ENCODE measurements at places on chromosomes 5 and 9. TPM values are rescaled to one million over a fixed set of nuclear protein-coding genes. Genes with fewer than 3 reads are reported as not detected.

DNA sequence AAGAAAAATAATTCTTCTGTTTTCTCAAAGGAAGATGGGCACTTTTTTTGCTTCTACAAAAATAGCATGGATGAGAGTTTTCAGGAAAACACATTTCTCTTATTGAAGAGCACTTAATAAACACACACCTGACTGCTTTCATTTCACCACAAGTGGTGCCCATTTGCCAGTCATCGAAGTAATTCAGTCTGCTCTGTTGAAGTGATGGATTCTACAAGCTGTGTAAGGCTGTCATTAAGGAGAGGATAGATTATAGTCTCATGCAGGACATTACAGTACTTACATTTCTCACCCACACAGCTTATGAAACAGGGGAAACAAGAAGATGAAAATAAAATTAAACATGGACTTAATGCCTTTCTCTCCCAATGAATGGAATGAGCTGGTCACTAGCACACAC is 165.2 kb downstream of the NR2F1-AS1 start:
- no peak for DNase-seq

DNA sequence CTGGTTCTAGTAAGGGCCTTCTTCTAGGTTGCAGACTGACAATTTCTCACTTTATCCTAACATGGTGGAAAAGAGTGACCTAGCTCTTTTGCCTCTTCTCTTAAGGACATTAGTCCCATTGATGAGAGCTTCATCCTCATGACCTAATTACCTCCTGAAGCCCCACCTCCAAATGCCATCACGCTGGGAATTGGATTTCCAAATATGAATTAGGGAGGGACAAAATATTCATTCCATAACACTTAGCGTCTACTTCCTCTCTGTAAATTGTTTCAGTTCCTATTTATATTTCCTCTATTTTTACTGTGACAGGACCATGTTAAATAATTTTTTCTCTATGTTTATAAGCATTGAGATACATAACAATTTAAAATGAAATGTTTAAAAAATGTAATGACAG is 408.8 kb downstream of the CDH10 start:
- DNase-seq = no peak

The LCNL1 gene
- total RNA-seq = 0.24 TPM

- no peak for DNase-seq
Observed at GRCh38 chr5:53322257-53322656, 158.2 kb upstream of the FST start.

GRCh38 chr5:107476783-107477182 is 194.0 kb downstream of the EFNA5 start:
- no peak for DNase-seq

GRCh38 chr5:181170237-181170825 is 22.9 kb downstream of the OR2V2 start:
- no peak for DNase-seq

The CAMK2A gene
- 18.2 TPM for total RNA-seq

DNA sequence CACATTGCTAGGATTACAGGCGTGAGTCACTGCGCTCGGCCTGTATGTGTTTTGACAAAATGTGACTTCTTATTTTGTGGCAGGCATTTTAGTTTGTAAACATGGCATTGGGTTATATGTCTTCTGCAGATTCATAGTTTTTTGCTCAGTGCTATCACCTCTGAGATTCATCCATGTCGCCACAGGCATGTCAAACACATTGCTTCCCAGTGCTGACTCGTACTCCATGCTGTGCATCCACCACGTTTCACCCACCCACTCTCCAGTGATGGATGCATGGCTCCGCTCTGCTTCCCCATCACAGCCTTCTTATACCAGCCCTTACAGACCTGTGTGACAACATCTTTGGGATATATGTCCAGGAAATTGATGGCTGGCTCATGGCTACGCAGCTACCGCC is 158.8 kb downstream of the GAS1 start:
- DNase-seq = no peak

DNA sequence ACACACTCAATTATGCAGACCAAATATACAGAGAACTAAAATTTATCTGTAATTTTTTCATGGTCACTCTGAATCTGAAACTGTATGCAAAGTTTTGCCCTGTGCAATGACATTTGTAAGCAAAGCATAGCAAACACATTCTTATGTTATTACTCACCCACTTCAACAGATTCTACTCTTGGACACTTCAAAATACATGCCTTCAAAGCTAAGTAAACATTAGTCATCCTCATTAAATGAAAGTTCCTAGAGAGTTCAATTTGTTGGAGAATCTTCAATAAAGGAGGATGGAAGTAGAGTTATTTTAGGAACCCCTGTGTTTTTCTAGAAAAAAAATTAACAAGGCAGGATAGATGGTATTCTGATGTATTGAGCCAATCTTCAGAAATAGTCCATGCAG is 639.7 kb upstream of the C9orf72 start:
- no peak for DNase-seq

The SLU7 gene
- total RNA-seq = 55.2 TPM

GRCh38 chr5:138706655-138707480 is 46.4 kb upstream of the CTNNA1 start:
- peak; percentile 82 for DNase-seq

DNA sequence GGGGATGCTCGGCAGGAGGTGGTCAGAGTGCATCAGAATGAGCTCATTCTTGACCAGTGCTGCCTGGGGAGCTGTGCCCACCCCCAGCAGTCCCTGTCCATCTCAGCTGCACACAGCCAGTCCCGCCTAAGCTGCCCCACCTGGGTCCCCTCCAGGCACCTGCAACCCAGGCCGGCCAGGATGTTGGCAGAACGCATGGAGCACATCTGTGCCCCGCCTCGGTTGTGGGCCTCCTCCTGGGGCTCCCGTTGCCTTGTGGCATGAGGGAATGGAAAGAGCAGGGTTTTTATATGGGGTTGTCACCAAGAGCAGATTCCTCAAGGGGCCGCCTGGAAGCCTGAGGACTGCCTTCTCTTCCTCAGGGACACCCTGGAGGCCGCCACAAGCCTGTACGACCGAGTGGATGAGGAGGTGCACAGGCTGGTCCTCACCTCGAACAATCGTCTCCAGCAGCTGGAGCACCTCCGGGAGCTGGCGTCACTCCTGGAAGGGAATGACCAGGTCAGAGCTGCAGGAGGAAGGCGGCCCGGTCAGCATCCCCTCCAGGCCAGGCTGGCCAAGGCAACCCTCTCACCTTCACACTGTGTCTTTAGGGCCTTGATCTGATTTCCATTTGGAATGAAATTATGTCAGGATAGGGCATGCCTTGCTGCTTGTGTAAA is 34.8 kb upstream of the LRRC14B start:
- DNase-seq = no peak

- no peak for DNase-seq
Observed at GRCh38 chr5:72749362-72749997, 67.0 kb upstream of the TNPO1 start.

- DNase-seq = no peak
Observed at GRCh38 chr9:110776221-110776620, 107.6 kb downstream of the MUSK start.

GRCh38 chr9:88766778-88767503 is 224.3 kb upstream of the S1PR3 start:
- no peak for DNase-seq

DNA sequence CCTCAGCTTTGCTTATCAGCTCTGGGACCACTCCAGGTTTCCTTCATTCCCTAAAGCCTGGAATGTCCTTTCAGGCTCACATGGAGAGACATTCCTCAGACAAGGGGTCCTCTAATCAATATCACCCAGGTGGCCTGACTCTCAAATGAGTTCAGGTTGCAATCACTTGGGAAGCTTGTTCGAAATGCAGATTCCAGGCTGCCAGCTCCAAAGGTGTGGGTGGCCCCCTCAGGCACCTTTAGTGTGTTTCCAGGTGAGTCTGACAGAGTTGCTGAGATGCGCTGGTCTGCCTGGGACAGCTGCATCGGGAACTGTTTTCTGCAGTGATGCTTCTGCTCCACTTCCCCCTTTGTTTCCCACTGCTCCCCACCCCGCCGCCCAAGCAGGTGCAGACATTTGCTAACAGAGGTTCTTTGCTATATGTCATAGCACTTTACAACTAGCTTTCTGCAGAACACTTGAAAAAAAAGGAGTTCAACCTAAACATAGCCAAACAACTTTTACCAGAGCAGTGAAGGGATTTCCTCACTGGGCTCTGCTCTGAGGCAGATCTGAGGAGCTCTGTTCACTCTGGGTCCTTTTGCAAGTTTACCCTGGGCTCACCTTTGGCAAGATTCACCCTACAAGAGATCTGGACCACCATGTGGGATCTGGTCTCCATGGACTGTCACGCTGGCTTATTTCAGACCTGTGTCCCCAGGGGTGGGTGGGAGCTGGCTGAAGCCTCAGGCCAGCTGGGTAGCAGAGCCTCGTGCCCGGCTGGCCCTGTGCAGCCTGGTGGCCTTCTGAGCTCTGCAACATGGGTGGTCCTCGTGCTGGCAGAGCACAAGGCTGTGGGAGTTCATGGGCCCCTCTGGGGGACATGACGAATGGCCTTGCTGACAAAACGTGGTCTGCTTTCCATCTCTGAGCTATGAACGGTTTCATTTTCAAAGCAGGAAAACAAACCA is 539.6 kb downstream of the CCDC171 start:
- no peak for DNase-seq

DNA sequence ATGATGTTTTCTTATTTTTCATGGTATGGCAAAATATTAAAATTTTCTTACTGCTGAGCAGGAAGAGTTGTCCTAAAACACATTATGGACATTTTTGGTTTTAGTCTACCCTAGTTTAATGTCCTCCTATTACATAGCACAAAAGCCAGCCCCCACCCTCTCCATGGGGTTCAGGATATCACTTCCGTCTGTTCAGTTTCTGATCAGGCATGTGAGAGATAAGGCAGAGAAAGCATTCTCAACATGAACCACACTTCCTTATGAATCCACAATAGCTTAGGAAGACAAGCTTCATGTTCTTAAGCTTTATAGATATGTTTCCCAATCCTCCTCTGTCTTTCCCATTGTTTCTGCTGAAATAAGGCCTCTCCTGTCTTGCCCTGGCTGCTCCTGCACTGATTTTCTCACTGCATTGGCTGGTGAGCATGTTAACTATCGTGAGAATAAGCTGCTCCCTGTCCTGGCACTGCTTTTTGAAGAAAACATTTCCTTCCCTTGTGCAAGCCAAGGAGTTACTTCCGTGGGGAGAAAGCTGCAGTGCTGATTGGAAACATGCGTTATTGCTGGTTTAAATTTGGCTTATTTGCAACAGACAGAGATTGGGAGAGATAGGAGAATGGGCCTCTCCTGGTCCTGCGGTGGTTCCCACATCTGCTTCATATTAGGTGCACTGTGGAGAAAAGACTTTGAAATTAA is 260.3 kb upstream of the RPS23 start:
- DNase-seq = no peak

The NKD2 gene
- total RNA-seq = 2.8 TPM

GRCh38 chr9:95605101-95605500 is 88.3 kb upstream of the PTCH1 start:
- DNase-seq = no peak

The NSMF gene
- total RNA-seq = 26.2 TPM

The PCDHGA7 gene
- total RNA-seq = 6.1 TPM

GRCh38 chr9:8338767-8339510 is 539.4 kb upstream of the DMAC1 start:
- no peak for DNase-seq

The SETX gene
- 33.9 TPM for total RNA-seq

- no peak for DNase-seq
Observed at GRCh38 chr5:124732428-124733328, 13.8 kb downstream of the ZNF608 start.

GRCh38 chr9:34647084-34647403 is 569 bp downstream of the GALT start:
- DNase-seq = no peak

The PCDHGB2 gene
- total RNA-seq = 5.2 TPM

DNA sequence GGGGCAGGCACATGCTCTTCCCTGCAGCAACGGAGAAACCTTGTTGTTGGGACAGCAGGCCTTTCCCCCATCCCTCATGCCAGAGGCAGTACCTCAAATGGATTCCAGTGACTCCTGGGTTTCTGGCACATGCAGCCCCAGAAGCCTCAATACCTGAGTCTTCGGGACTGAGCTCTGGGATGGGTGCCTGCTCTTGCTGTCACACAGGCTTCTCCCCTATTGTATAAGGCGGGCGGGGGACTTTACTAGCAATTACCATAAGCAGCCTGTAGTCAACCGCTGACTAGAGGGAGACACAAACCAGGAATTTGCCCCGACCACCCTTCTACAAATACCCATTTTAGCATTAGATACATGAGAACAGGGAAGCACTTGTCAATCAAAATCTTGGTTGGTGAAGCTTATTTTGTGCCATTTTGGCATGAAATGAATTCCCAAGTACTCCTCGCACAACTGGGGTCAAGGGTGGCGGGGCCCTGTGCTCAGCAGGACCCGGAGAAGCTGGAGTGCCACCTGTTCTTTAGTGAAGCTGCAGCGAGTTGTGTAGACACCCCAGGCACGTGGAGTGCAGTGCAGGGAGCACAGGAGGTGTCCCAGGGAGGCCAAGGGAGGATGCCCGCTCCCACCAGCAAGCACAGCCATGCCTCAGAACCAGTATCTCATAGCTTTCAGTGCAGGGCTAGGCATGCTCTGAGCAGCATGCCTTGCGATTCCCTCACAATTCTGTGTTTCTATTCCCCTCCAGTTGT is 21.2 kb downstream of the S1PR3 start:
- no peak for DNase-seq

- DNase-seq = no peak
Observed at GRCh38 chr5:35138232-35138631, 90.5 kb upstream of the AGXT2 start.

The EDIL3 gene
- total RNA-seq = 10.8 TPM

- no peak for DNase-seq
Observed at GRCh38 chr9:132784286-132784830, 93.7 kb downstream of the AK8 start.

DNA sequence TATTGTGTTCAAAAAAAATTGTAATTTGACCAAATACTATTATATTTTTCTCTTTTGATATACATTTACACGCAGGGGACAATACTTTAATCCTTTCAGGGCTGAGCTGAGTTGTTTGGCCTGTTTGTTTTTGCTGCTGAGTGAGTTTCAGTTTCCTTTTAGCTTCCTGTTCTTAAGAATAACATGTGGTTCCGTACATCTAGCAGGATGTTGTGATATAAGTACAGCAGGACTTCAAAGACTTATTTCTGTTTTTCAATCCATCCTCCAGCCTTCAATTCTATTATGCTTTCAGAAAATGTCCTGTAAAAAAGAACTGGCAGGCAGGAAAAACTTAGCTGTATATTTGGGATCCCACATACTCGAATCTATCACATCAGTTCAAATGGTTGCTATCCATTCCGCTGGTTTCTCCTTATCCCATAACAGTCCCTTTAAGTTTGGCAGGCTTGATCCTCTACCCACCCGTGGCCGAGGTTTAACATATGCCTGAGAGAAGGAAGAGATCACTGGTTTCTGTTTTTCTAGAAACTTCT is 1037.3 kb upstream of the ACO1 start:
- DNase-seq = no peak
